NCI-H226 (cell line): ENCODE measurements at places on chromosomes 7 and 10.
A peak's percentile ranks its signal among the peaks of the same experiment; 100 is the strongest.

- DNase-seq: peak; percentile 7
Measured at GRCh38 chr7:88184848-88185304, 35.0 kb downstream of the SRI start.

DNA sequence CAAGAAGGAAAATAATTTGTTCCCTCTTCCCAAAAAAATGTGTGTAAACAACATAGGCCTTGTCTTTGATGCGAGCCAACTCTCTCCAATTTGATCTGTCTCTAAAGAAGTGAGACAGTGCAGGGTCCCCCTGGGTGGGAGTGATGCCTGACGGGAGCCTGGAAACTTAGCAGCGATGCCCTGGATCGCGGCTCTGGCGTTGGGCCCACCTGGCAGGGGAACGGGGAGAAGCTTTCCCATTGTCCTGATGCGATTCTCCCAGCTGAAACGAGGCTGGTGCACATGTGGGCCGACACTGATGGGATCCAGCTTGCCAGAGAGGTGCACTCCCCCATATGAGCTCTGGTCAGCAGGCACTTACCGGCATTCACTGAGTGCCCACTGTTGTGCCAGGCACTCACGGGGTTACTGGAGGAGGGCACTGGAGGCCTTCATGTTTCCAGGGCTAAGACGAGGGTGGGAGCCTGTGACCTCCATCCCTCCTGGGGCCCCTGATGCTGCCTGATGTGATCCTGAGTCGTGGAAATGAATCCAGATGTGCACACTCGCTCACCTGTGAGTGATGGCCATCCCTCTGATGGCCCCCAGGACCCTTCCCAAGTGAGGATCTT lies 132.8 kb downstream of the PTPN20 start:
- DNase-seq: no peak

DNA sequence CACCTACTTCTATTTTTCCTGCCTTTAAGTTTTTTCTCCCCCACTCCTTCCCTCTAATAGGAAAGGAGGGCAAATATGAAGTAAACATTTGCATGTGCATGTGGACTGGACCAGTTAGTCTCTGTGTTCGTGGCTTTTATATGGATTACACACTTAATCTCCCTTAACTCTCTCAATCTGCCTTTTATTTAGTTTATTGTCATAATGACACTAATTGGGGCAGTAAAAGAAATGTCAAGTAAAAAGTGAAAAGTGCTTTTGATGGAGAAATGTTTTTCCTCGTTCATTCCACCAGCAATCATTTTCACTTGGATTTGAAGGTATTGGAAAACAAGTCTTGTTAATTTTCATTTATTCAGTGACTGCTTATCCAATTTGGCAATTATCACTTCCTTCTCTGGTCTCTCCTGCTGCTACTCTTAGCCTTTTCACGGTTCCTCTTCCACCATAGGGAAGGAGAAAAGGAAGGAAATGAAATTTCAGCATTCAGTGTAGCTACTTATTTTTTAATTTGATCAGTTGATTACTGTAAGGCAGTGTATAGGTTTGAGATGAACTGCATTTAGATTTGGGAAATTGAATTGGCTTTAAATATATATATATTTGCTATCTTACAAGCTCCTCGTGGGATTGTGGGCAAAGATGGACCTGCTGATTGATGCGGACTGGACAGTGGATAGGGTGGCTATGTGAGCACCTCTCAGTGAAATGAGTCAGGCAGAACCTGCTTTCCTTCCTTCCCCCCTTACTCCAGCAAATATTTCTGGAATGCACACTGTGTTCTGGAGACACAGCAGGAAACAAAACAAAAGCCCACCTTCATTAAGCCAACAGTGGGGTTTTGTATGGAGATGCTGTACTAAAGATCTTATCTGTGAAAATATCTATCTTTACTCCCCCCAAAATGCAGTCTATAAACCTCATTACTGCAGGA lies 77.5 kb downstream of the LRRC4 start:
- DNase-seq: no peak

DNA sequence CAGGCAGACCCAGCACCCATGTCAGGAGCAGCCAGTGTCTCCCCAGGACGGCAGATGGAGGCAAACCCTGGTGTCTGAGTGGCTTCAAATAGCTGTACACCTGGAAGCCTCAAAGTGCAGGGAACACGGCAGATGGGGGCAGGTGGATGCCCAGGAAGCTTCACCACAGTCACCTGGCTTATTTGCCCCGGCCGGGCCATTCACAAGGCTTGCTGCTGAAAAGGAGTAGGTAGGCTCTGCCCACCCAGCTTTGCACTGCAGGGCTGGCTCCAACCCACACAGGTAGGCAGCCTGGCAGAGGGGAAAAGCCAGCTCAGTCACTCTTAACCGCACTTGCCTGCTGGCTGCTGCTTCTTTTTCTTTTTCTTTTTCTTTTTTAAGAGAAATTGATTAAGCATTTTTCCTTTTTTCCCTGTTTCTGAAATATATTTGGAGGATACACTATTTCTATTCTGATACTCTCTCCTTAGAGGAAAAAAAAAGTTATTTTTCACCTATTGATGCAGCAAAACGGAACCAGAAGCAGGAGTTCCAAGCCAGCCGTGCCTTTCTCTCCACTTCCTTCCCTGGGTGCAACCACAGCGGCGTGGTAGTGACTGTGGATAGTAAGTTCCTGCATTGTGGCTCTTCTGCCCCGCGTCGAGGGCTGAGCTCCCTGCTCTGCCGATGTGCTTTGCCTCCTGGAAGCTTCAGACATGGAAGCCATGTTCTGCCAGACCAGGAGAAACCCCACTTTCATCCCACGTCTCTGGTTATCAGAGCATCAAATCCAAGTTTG lies 118.3 kb downstream of the KLF6 start:
- no peak for DNase-seq

DNA sequence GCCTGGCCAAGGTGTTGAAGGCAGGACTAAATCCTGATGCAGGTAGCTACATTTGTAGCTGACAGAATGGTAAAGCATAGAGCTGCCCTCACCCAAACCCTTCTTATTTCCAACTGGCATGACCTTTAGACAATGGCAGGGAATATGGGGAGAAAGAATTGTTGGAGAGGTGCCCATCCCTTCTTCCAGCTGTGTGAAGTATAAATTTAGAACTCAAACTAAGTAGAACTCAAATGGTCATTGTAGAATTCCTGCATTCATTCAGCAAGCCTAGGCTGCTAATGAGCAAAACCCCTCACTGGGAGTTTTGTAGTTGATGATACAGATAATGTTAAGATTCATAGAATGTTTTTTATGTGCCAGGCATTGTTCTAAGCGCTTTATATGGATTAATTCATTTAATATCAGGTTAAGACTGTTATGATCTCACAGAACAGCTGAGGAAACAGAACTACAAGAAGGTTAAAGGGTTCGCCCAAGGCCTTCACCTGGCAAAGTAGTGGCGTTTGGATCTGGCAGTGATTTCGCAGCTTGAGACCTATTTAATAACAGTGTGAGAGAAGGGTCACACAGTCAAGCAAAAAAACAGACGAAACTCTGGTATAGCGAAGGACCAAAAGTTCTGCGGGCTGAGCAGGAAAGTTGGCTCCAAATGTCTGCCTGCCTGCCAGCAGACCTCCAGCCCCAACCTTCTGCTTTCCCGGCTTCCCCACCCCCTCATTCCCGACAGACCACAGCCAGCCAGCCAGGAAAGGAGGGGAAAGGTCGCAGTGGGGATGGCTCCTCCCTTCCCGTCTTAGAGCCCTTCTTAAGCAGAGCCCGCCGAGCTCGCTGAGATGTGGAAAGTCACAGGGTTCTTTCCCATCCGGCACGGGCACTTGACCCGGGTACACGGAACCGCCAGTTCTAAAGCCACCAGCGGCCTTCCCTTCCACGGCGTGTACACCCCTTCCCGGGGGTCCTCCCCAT lies 1.6 kb upstream of the HILPDA start:
- no peak for DNase-seq

- no peak for DNase-seq
Measured at GRCh38 chr7:32068411-32069101, 1.7 kb downstream of the PDE1C start.

DNA sequence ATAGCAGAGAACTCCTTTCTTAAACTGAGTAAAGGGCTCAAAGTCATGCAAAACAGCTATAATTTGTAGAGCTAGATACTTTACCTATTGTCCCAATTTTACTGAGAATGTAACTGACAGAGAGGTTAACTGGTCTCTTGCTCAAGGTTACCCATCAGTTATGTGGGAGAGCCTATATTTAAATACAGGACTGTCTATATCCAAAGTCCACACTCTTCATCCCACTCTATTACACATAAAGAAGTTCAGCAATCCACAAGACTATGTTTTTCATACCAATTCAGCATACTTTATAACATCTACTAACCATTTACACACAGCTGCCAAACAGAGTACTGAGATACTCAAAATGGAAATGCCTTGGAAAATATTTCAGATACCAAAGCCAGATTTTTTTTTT lies 100.2 kb downstream of the MICU1 start:
- DNase-seq: no peak

- DNase-seq: no peak
Measured at GRCh38 chr10:58239561-58240169, 28.0 kb downstream of the IPMK start.

DNA sequence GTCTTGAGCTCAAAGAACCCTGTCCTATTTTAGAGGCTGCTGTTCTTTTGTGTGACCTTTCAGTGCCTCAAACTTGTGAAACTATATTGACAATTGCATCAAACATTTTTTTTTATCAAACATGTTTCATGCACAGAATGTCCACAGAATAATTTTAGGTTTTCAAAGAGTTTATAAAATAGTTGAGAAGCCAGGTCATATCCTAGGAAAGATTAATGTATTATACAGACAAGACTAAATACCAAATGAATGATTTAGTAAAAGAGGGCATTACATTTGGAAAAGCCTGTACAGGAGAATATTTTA lies 67.0 kb downstream of the CDK6 start:
- DNase-seq: no peak

GRCh38 chr7:130152493-130153210 lies 52.6 kb downstream of the TMEM209 start:
- no peak for DNase-seq

- DNase-seq: no peak
Measured at GRCh38 chr10:14507781-14508180, 177.1 kb upstream of the FRMD4A start.

DNA sequence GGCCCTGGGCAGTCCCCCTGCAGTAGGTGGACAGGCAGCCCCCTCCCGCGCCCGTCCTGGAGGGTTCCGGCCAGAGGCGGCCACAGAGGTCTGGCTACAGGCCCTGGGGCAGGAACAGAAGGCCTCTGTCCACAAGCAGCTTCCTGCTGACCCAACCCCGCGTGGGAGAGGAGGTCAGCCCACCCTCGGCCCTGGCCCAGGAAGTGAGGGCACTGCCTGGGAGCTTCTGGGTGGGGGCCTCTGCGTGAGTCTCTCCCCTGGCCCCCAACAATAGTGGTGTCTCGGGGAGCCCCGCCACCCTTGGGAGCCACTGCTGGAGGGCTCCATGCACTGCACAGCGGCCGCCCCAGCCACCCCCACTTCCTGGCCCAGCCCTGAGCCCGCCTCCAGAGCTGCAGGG lies 4.7 kb downstream of the MICALL2 start:
- no peak for DNase-seq

- no peak for DNase-seq
Measured at GRCh38 chr10:117254774-117255735, 14.1 kb downstream of the SLC18A2 start.
